Stimulated activated CD4-positive, alpha-beta T cell treated with anti-CD3 and anti-CD28 coated beads, TNF-alpha, amount 100 ng/mL, for 1 hour (primary cell): ENCODE measurements at places on chromosomes 4 and X.

GRCh38 chr4:100113096-100113495 is 77.2 kb downstream of the DDIT4L start:
- DNase-seq, result no peak

GRCh38 chr4:145375416-145375815 is 106.2 kb upstream of the SMAD1 start:
- DNase-seq, result no peak

DNA sequence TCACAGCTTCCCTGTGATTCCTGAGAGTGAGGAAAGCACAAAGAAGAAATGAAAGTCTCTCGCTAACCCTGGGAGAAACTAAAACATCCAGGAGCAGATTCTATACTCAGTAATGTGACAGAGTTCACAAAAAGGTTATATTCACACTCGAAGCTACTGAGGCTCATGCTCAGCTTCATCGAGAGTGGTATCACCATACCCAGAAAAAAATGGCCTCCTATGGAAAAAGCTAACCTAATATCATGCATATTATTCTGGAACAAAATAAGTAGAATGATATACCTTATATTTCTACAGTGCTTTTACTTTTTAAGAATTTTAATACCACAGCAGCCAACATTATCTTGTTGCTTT is 13.5 kb upstream of the CDKN2AIP start:
- no peak for DNase-seq

DNA sequence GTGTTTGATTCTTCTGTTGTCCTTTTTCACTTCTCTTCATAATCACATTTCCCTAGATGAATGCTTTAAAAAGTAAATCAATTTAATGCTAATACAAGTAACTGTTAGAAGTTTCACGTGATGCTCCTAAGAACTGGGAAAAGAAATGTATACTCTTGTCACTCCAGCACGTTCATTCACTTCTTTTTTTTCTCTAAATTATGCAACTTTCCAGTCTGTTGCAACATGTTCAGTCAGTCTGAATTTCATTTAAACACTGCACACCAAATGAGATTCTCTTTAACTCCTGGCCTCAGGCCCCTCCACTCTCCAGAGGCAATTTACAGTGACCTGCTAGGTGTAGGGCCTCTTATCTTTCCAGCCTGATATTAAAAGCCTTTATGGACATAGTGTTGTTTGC is 321.9 kb downstream of the HS3ST1 start:
- DNase-seq, result no peak

- DNase-seq, result no peak
These were observed 814 bp upstream of the RBM47 start for GRCh38 chr4:40630335-40631021.

GRCh38 chrX:104195489-104196084 is 29.3 kb downstream of the FAM199X start:
- no peak for DNase-seq

- no peak for DNase-seq
These were observed 127.7 kb upstream of the RPS6KA3 start for GRCh38 chrX:20394451-20394850.

DNA sequence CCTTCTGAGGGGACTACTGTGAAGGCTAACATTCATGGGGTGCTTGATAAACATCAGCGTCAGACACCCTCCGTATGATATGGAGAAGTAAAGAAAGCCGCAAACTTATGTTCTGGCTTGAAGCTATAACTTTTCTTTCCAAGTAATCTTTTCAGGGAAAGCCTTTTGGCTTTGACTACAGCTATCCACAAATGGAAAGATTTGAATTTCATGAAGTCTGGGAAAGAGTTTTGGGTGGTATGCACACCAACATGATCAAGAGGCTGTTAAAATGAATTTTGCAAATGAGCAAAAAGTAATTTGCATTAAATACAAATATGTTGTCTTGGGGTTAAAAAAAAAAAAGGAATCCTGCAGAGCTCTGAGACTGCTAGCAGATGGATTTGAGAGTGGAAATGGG is 114.8 kb upstream of the LIMCH1 start:
- no peak for DNase-seq

DNA sequence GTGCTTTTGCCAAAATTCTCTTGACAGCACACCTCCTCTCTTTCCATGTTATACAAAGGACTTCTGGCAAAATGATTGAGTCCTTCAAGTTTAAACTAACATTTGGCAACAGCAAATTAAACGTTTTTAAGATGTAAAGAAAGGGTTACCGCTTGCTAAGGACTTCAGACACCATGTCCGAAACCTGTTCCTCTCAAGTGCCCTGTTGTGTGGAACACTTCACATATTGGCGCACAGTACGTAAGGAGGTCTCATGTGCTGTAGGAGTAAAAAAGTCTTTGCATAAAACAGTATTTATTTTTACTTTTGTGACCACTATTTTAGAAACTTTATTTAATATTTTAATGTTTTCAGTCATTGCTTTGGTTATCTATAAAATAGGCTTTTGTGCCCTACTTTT is 33.7 kb upstream of the HPRT1 start:
- DNase-seq, result no peak

GRCh38 chrX:85024562-85024961 is 20.9 kb downstream of the APOOL start:
- DNase-seq, result no peak

- no peak for DNase-seq
These were observed 58.2 kb upstream of the NPNT start for GRCh38 chr4:105837037-105837436.

DNA sequence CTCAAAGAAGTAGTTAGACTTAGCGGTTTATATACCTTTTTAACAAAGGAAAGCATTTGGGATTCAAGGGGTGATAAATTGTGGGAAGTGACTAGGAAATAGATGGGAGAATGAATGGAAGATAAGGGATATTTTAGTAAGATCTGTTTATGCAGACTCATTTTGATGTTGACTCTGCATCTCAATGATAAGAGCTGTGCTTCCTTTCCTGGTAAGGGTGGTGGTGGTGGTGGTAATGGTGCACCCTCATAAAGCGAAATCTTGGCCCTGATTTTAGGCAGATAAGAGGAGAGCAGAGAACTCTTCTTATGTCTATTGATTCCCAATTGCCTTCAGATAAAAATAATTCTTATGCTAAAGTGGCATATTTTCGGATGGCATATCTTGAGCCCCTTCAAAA is 197.1 kb downstream of the SPRY1 start:
- DNase-seq, result no peak

DNA sequence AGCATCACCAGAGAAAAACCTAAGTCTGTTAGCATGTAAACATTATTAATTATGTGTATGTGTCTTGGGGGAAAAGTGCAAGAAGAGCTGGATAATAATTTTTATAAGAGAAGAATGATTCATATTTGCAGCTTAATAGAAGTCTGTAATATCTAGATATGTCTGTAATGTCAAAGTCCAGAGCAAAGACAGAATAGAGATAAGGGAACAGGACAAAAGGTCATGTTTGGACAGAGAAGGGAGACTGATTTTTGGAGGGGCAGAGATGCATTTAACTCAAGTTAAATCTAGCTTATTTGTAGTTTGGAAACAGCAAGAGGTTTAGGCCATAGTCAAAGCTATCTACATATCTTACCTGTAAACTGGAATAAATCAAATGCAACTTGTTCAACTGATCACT is 61.2 kb downstream of the MAGED1 start:
- DNase-seq, result no peak

GRCh38 chr4:186002853-186003252 is 66.1 kb upstream of the TLR3 start:
- no peak for DNase-seq

DNA sequence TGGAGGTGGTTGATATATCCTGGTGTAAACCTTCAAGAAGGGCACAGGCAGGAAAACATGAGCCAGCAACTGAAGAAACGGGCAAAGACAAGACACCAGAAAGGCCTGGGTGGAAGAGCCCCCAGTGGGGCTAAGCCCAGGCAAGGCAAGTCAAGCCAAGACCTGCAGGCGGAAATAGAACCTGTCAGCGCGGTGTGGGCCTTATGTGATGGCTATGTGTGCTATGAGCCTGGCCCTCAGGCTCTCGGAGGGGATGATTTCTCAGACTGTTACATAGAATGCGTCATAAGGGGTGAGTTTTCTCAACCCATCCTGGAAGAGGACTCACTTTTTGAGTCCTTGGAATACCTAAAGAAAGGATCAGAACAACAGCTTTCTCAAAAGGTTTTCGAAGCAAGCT is 7.2 kb downstream of the ZFP42 start:
- no peak for DNase-seq

DNA sequence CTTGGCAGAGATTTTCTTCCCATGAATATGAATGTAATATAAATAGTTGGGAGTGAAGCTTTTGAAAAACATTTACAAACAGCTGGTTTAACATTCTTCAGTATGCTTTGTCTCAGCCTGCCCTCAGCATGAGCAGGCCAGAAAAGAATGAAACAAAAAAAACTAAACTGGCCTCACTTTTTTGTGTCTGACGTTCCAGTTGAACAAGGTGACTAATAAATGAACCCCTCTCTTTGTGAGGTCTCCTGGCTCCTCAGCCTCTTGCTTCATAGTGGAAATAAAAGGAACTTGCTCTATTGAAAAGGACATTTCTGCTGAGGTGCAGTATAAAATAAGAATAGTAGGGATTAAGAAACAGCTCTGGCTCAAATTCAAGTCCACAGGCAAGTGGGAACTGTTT is 9.4 kb downstream of the CHST7 start:
- no peak for DNase-seq

DNA sequence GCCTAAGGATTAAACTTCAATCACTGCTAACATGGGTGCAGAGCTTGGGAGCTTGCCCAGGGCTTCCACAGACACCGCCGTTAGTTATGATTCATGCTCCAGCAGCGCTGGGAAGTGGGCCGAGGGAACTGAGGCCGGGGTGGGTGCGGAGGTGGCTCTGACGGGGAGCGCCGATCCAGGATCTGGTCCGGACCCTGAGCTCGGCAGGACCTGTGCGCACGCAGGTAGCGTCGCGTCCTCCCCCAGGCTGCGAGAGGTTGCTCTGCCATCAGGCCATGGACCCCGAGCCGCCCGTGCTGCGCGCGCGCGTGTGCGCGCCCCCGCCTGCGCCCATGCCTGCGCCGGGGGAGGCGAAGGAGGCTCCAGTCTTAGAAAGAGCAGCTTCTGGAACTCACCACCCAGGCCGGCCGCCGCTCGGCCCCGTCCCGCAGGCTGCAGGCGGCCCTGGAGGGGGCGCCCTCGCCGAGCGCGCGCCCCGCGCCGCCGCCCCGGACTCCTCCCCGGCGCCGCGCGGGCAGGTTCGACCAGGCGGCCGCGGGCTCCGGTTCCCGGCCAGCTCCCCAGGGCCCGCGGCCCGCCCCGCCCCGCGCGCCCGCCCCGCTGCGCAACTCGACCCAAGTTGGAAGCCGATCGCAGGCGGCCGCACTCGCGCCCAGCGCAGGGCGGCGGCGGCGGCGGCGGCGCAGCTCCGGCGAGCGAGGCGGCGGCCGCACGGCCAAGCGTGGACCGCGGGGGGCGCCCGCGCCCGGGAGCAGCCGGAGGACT is 732 bp upstream of the ADRA2C start:
- no peak for DNase-seq

DNA sequence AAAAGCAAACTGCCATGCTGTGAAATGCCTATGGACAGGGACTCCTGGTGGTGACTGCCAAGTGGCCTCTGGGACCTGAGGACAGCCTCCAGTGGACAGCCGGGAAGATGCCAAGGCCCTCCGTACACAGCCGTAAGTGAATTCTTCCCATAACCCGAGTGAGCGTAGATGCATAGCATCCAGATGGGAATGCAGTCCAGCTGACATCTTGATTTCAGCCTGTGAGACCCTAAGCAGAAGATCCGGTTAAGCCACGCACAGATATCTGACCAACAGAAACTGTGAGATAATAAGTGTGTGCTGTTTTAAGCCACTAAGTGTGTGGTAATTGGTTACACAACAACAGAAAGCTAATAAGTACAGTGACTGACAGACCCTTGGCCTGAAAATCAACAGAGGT is 55.9 kb downstream of the TMEM156 start:
- DNase-seq, result no peak

DNA sequence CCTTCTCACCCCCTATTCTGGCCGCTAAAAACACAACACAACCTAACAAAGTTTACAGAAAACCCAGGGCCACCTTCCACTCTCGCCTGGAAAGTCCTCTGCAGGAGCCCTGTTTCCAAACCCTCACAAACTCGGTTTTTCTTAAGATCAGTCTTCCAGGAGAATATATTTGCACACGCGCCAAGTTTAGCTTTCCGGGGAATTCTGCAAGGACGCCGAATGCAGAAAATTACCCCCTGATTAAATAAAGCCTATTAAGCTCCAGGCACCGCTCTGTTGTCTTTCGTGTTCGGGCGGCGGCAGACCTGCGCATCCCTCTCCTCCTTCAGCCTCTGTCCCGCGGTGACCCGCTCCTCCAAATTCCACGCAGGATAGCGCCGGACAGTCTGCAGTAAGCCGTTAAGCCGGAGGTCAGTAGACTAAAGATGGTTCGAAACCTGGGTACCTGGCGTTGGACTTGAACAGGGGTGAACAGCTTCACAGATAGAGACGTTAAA is 5.0 kb downstream of the MSX1 start:
- DNase-seq, result no peak

DNA sequence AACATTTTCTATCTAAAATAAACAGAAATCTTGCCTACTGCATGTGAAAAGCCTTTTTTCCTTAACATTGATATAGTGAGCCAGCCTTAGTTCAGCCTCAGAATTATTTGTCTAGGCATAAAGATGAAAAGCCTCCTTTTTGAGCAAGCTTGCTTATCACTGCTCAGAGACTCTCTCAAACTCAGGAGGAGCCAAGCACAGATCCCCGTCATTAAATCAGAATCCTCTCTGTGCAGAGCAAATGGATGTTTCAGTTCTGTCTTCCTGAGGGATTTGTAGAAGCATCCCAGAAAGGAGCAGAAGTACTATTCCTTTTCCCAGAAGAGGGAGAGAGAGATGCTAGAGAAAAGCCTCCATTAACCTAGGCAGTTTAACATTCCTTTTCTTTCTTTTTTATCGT is 186.9 kb upstream of the LNX1 start:
- DNase-seq, result no peak
